ENCODE measurements at places on chromosomes 6 and 20.
A peak's percentile ranks its signal among the peaks of the same experiment; 100 is the strongest.

- no peak for DNase-seq
These were observed 278.6 kb upstream of the FLRT3 start for GRCh38 chr20:14616003-14616402.

GRCh38 chr6:36633915-36634314 lies 39.8 kb downstream of the SRSF3 start:
- DNase-seq, result peak; percentile 86

- peak; percentile 64 for DNase-seq
These were observed 10.3 kb downstream of the NSFL1C start for GRCh38 chr20:1456300-1456699.

- no peak for DNase-seq
These were observed 80.6 kb downstream of the NCOA7 start for GRCh38 chr6:125871365-125871764.

DNA sequence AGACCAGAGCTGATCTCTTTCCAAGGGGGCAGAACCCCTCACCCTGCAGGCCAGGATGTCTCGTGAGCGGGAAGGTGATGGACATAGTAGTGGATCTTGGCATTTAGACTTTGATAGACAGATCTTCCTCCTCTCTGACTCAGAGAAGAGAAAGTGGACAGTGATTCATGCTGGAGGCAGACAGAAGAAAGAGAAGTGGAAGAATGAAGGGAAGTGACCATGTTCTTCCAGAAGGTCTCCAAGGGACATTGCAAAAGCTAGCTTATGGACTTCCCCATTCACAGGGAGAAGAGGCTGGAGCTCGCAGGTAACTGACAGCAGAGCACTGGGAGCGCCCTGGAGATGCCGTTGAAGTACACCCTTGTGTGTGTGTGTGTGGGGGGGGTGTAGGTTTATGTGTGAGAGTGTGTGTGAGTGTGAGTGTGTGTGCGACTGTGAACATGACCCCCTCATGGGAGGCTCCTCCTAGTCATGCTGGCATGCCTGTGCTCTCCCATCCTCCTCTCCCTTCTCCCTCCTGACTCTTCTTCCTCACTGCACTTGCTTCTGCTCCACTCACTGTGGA lies 8.0 kb upstream of the RAET1L start:
- DNase-seq, result no peak

GRCh38 chr20:16040742-16041141 lies 532.5 kb downstream of the KIF16B start:
- no peak for DNase-seq

DNA sequence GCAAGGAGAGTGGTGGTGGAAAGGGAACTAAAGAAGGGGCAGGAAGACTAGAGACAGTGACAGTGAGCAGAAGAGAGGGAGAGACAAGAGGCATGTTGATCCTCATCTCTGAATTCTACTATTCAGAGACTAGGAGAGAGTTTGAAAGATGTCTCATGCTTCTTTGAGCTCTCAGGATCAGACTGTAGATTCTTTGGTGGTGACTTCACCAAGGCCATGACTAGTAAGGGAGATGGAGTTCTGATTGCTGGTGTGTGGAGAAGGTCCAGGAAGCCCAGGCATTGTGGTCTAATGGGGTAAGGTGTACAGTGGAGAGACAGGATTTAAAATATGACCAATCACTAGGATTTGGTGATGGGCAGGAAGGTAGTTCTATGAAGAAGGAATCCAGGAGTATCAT lies 713 bp downstream of the WFDC9 start:
- DNase-seq, result peak; percentile 10

DNA sequence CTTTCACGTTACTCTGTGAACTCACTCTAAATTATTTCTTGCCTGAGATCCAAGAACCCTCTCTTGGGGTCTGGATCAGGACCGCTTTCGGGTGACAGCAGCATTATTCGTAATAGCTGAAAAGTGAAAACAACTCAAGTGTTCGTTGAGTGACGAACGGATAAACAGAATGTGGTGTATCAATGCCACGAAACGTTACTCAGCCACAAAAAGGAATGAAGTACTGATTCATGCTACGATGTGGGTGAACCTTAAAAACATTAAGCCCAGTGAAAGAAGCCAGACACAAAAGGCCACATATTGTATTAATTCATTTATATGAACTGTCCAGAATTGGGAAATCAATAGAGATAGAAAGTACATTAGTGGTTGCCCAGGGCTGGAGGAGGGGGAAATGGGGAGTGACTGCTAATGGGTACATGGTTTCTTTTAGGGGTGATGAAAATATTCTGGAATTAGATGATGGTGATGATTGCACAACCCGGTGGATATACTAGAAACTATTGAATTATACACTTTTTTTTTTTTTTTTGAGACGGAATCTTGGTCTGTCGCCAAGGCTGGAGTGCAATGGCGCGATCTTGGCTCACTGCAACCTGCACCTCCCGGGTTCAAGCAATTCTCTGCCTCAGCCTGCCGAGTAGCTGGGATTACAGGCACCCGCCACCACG lies 8.4 kb downstream of the PTGIS start:
- no peak for DNase-seq

GRCh38 chr6:25219216-25219916 lies 59.8 kb upstream of the CARMIL1 start:
- no peak for DNase-seq

DNA sequence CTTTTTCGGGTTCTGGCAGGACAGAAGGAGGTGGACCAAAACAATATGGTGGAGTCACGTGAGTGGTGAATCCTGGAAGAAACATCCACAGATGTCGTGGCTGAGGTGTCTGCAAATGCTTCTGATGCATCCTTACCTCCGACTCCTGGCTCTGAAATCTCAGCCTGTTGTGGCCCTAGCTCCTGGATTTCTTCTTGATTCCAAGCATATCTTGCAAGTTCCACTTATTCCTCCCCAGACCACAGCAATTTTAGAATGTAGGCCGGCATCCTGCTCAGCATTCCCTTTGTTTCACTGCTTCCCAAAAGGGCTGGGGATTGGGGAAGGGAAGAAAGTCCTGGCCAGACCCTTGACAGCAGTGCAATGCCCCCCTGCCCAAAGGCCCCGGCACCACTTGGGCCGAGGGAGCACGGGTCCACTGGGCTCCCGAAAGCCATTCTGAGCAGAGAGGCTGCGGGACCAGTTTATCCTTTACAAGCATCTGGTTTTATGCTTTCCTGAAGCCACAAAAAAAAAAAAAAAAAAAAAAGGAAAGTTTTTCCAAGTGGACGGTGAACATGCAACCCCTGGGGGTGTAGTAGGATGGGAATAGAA lies 200.9 kb upstream of the RNF24 start:
- DNase-seq, result peak; percentile 79

GRCh38 chr6:150079604-150080003 lies 10.7 kb upstream of the ULBP3 start:
- DNase-seq, result peak; percentile 64

GRCh38 chr6:44409207-44409794 lies 21.8 kb downstream of the CDC5L start:
- peak; percentile 55 for DNase-seq

GRCh38 chr20:24764027-24764793 lies 184.9 kb upstream of the CST7 start:
- DNase-seq, result no peak

GRCh38 chr6:167469101-167469500 lies 144.2 kb downstream of the TTLL2 start:
- no peak for DNase-seq

- DNase-seq, result no peak
These were observed 21.6 kb downstream of the TFEB start for GRCh38 chr6:41713650-41714291.

Data from fibroblast of skin of back (primary cell).